Lower lobe of right lung (tissue), 2 donors: ENCODE measurements at places on chromosomes 4 and X. TPM values are rescaled to one million over a fixed set of nuclear protein-coding genes. Genes with fewer than 3 reads are reported as not detected.

DNA sequence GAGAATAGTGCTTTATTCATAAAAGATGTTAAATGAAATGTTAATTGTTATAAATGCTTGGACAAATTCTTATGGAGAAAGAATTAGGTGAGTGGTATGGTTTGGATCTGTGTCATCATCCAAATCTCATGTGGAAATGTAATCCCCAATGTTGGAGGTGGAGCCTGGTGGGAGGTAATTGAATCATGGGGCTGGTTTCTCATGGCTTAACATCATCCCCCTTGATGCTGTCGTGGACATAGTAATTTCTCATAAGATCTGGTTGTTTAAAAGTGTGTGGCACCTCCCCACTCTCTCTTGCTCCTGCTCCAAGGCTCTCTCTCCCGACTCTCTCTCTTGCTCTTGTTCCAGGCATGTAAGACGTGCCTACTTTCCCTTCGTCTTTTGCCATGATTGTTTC, 22.5 kb downstream of the GYPE start:
- DNase-seq: no peak
- no peak overlapping the region for H3K27ac ChIP-seq
- no peaks in the 10 kb centered on the region for H3K27me3 ChIP-seq
- no peaks in the 10 kb centered on the region for H3K36me3 ChIP-seq

Gene NAA11
- not detected for total RNA-seq

GRCh38 chr4:134533068-134533467, 331.5 kb upstream of the PABPC4L start:
- H3K27ac ChIP-seq: no peak overlapping the region
- H3K27me3 ChIP-seq: no peaks in the 10 kb centered on the region
- H3K4me3 ChIP-seq: no peak overlapping the region
- H3K4me1 ChIP-seq: no peaks in the 10 kb centered on the region
- no peak for DNase-seq
- no peaks in the 10 kb centered on the region for H3K36me3 ChIP-seq

Gene EREG
- 1.1 TPM for total RNA-seq

Gene LIMCH1
- total RNA-seq: 267 TPM

GRCh38 chrX:10296576-10296975, 139.8 kb downstream of the CLCN4 start:
- no peaks in the 10 kb centered on the region for H3K27me3 ChIP-seq
- H3K4me3 ChIP-seq: no peak overlapping the region
- H3K27ac ChIP-seq: no peak overlapping the region
- H3K4me1 ChIP-seq: no peaks in the 10 kb centered on the region
- no peak for DNase-seq

DNA sequence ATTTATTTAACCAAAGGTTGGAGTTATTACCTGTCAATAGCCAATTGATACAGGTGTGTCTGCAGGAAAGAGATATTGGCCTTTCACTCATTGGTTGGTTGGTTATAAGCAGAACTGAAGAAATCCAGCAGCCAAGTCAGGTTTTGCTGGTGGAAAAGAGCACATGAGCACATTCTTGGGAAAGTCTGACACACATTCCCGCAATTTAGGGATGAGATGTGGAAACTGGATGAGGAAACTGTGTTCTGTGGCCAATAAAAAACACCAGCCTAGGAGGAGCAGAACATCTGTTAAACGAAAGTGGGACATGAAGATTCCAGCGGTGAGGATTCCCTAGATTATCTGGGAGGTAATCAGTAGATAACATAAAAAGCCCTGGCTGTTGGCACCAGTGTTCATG, 567.4 kb upstream of the CPEB2 start:
- DNase-seq: no peak
- H3K4me1 ChIP-seq: no peaks in the 10 kb centered on the region
- H3K4me3 ChIP-seq: no peak overlapping the region
- H3K27ac ChIP-seq: no peak overlapping the region

- H3K4me3 ChIP-seq: no peak overlapping the region
- no peaks in the 10 kb centered on the region for H3K36me3 ChIP-seq
- no peak overlapping the region for H3K27ac ChIP-seq
- H3K27me3 ChIP-seq: no peaks in the 10 kb centered on the region
These were observed 48.0 kb downstream of the CXCL8 start for GRCh38 chr4:73788411-73788810.

- H3K4me1 ChIP-seq: peaks cover 20% of the 10 kb centered on the region
- H3K27me3 ChIP-seq: no peaks in the 10 kb centered on the region
- H3K36me3 ChIP-seq: no peaks in the 10 kb centered on the region
- H3K4me3 ChIP-seq: no peak overlapping the region
- DNase-seq: no peak
These were observed 11.2 kb downstream of the USP9X start for GRCh38 chrX:41096339-41096955.

DNA sequence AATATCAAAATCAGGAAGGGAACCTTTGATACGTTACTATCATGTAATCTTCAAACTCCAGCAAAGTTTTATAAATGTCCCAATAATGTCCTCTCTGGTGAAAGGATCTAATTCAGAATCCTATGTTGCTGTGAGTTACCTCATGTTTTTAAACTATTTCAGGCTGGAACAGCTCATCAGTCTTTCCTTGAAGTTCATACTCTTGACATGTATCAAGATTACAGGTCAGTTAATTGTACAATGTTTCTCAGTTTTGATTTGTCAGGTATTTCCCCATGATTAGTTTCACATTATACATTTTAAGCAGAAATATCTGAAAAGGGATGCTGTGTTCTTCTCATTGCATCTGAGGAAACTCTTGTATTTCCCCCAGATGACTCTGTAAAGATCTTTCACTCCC, 136.5 kb upstream of the HS3ST1 start:
- no peak for DNase-seq
- H3K36me3 ChIP-seq: no peaks in the 10 kb centered on the region
- no peak overlapping the region for H3K4me3 ChIP-seq
- no peaks in the 10 kb centered on the region for H3K27me3 ChIP-seq
- no peak overlapping the region for H3K27ac ChIP-seq

Gene CSAG3
- not detected for total RNA-seq

GRCh38 chr4:164441109-164441508, 312.8 kb upstream of the SMIM31 start:
- H3K4me3 ChIP-seq: no peak overlapping the region
- H3K27me3 ChIP-seq: no peaks in the 10 kb centered on the region
- no peak overlapping the region for H3K27ac ChIP-seq
- H3K4me1 ChIP-seq: no peaks in the 10 kb centered on the region

Gene CXCL5
- 5.4 TPM for total RNA-seq

- H3K4me1 ChIP-seq: no peaks in the 10 kb centered on the region
- H3K4me3 ChIP-seq: no peak overlapping the region
- H3K36me3 ChIP-seq: no peaks in the 10 kb centered on the region
- H3K27me3 ChIP-seq: no peaks in the 10 kb centered on the region
- no peak overlapping the region for H3K27ac ChIP-seq
- DNase-seq: no peak
These were observed 72.5 kb downstream of the DDIT4L start for GRCh38 chr4:100117750-100118149.

DNA sequence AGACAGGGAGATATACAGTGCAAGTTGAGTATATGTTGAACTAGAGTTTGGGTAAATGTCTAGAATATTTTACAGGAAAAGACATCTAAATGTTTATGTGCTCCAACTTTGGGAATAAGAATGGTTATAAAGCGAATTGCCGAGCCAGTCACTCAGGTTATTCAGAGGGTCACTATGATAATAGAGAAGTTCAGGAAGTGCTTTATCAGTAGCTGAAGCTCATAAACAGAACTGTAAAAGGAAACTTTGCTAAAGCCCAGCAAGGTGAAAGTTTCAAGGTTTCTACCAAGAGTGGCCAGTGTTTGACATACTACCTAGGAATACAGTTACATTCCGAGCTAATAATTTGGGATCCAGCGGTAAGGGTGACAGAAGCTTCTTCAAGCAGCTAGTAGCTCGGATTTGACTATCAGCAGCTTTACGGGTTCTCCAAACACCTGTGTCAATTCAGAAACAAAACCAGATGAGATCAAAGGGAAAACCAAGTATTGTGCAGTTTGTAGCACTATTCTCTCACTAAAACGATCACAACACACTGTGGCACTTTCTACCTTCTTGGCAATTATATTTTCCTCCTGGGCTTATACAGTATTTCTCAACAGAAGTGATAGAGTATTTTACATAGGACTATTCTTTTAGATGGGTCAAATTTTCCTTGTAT, 17.2 kb upstream of the BCLAF3 start:
- DNase-seq: no peak
- H3K27me3 ChIP-seq: no peaks in the 10 kb centered on the region
- H3K27ac ChIP-seq: no peak overlapping the region

Gene PABPC5
- total RNA-seq: 1.6 TPM

DNA sequence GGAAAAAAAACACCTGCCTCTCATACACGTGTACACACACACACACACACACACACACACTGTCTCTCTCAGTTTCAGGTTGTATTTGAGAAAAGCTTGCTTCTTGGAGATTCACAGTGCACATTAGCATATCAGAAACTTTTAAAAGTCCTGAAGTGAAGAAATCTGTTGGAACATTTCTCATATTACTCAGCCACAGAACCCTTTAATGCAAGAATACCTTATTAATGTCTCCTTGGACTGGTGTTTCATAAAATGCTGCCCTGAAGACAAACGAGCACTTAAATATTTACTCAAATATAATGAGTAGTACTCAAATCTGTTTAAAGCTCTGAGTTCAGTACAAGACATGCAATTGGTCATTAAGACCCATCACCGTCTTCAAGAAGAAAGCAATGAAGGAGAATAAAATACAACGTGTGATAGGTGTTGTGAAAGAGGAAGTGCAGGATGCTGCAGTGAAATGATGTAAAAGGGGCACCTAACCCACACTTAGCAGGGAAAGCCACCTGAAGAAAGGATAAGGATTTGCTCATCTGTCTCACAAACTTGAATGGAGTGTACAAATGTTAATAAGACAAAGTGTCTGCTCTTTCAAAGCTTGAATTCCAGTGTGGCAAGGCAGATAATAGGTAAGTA, 57.0 kb downstream of the DCLK2 start:
- DNase-seq: no peak
- no peaks in the 10 kb centered on the region for H3K27me3 ChIP-seq
- no peak overlapping the region for H3K27ac ChIP-seq
- H3K4me3 ChIP-seq: no peak overlapping the region
- H3K36me3 ChIP-seq: no peaks in the 10 kb centered on the region
- no peaks in the 10 kb centered on the region for H3K4me1 ChIP-seq

Gene C4orf46
- total RNA-seq: 4.0 TPM

GRCh38 chrX:116726806-116727205, 264.0 kb upstream of the CT83 start:
- no peaks in the 10 kb centered on the region for H3K27me3 ChIP-seq
- H3K36me3 ChIP-seq: no peaks in the 10 kb centered on the region
- no peak overlapping the region for H3K27ac ChIP-seq
- no peaks in the 10 kb centered on the region for H3K4me1 ChIP-seq
- no peak overlapping the region for H3K4me3 ChIP-seq

Gene DACH2
- total RNA-seq: not detected

DNA sequence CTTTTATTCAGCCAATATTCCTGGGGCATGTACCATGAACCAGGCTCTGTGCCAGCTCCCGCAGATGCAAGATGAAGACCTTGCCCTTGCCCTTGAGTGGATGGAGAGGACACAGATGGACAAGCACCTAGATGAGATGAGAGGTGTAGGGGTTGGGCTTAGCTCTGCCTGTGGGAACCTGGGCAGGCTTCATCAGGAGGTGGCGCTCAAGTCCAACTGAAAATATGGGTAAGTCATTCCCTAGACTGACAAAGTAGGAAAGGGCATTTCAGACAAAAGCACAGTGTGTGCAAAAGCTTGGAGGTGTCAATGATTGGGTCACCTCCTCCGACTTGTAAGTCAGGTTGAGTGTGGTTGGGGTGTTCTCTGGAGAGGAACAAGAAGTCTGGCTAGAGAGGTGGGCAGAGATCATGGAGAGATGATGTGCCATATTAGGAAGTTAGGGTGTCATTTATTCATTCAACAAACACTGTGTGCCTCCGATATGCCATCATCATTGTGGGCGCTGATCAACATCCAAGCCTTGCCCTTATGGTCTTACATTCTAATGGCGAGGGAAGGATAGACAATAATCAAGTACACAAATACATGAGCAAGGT, 64.6 kb downstream of the ANAPC4 start:
- no peak overlapping the region for H3K4me3 ChIP-seq
- H3K36me3 ChIP-seq: no peaks in the 10 kb centered on the region
- peaks cover 13% of the 10 kb centered on the region for H3K4me1 ChIP-seq
- H3K27ac ChIP-seq: no peak overlapping the region
- no peaks in the 10 kb centered on the region for H3K27me3 ChIP-seq

- no peaks in the 10 kb centered on the region for H3K36me3 ChIP-seq
- H3K27me3 ChIP-seq: no peaks in the 10 kb centered on the region
- H3K4me3 ChIP-seq: no peak overlapping the region
- no peaks in the 10 kb centered on the region for H3K4me1 ChIP-seq
These were observed 210.6 kb downstream of the CCNG2 start for GRCh38 chr4:77367638-77368037.

DNA sequence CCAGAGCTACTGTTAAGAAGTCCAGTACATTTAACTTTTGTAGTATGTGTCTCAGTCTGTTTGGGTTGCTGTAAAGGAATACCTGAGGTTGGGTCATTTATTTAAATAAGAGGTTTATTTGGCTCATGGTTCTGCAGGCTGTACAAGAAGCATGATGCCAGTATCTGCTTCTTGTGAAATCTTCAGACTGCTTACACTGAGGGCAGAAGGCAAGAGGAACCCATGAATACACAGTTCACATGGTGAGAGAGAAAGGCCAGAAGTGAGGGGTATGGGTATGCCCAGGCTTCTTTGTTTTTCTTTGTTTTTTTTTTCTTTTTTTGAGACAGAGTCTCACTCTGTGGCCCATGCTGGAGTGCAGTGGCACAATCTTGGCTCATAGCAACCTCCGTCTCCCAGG, 6.0 kb upstream of the CISD2 start:
- DNase-seq: no peak
- no peak overlapping the region for H3K4me3 ChIP-seq
- H3K4me1 ChIP-seq: peaks cover 9% of the 10 kb centered on the region
- no peaks in the 10 kb centered on the region for H3K27me3 ChIP-seq
- no peaks in the 10 kb centered on the region for H3K36me3 ChIP-seq

Gene BEND2
- total RNA-seq: 0.24 TPM
